Pulmonary artery endothelial cell (primary cell): ENCODE measurements at places on chromosomes 4 and X. TPM values are rescaled to one million over a fixed set of nuclear protein-coding genes. Genes with fewer than 3 reads are reported as not detected.

DNA sequence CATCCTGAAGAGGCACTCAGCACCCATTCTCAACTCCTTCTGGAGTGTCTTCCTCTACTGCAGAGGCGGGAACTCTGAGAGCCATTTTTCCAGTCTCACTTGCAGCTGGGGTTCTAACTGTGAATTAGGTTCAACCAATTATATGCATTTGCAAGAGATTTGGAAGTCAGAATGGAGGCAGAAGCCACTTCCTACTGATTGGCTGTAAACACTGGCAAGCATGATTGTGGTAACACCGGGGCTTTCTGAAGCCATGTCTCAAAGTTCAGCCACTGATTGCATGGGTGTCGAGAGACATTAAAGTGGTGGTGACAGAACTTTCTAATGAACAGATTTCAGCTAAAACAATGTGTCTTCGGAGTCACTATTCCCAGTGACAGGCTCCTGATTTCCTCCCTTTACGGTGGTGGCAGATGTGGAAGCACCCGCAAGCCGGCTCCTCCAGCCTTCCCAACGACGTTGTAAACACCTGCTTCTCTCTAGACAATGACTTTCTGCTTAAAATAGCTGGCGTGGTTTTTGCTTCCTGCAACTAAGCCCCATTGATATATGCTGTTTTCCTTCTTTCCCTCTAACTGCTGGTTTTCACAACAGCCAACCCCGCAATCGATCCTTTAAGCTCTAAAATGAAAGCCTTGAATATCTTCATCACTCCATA lies 92.0 kb downstream of the IRF2 start:
- DNase-seq, result no peak

MTTP gene
- total RNA-seq, result under 0.01 TPM in 1 of 2 replicates, not detected in the other

- DNase-seq, result no peak
Observed at GRCh38 chr4:86971355-86971683, 36.5 kb downstream of the AFF1 start.

- DNase-seq, result no peak
Observed at GRCh38 chr4:8850830-8851188, 20.8 kb downstream of the HMX1 start.

GRCh38 chr4:72375073-72375736 lies 193.8 kb downstream of the ADAMTS3 start:
- no peak for DNase-seq

- DNase-seq, result no peak
Observed at GRCh38 chrX:626745-627509, 3.7 kb upstream of the SHOX start.

DNA sequence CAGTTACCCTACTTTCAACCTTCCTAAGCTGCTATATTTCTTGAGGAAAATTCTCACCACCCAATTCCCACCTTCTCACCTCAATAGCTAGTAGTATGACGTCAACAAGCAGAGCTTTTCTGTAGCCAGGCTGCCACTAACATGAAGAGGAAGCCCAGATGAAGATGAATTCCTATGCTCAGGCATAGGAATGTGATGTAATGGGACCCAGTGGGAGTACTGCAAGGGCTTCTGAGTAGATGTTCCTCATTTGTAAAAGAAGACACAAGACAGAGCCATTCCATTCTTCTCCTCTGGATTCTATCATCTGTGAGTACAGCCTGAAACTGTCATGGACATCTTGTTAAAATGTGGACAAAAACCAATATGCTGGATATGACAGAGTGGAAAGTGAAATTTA lies 81.6 kb upstream of the KLF3 start:
- DNase-seq, result no peak

- no peak for DNase-seq
Observed at GRCh38 chr4:15262396-15262795, 165.4 kb upstream of the C1QTNF7 start.

RS1 gene
- total RNA-seq, result not detected in 2 replicates

GRCh38 chr4:83839615-83840014 lies 303.7 kb downstream of the GPAT3 start:
- DNase-seq, result no peak

GRCh38 chr4:147901916-147902315 lies 170.0 kb downstream of the ARHGAP10 start:
- no peak for DNase-seq

DNA sequence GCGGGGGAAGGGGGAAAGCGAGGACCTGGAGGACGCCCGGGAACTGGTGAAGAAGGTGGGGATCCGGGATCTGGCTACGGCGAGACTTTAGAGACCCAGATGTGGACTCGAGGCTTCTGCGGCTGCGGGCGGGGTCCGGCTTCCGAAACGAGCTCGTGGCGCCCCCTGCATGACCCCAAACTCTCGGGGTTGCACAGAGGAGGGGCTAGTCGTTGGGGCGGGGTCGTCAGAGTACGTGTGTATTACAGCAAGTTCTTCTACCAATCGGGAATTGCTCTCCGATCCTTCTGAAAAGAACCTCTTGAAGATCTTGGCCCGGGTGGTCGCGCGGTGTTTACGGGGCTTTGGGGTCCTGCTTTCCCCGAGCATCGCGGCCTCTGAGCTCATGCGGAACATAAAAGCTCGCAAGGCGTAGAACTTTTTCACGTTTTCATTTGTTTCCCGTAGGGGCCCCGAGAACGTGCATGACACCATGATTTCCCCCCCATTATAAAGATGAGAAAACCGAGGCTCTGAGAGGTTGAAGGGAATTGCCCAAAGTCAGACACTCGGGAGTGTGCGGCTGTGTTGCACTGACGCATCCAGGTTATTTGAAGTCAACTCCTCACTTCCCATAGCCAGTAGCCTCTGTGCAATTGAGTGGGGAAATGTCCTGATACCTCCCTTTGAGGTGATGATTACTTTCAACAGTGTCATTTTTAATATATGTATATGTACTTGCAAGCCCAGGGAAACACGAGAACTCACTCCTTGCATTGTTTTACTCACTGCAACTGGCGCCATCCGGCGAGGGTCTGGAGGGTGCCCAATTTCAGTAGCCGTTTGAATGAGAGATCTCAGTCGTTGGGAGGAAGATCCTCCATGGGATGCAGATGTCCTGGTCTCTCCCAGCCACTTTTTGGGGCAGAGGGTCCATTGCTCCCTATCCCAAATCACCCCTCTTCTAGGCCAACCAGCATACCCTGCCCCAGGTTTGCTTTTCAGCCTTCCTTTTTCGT lies at the start of gene BEND4:
BEND4 (minus strand) TSS at position 149 of the 998 bp plus-strand sequence. CDS start 512 bp downstream, outside the sequence.
- no peak for DNase-seq

GRCh38 chr4:25439918-25440477 lies 62.9 kb downstream of the ANAPC4 start:
- DNase-seq, result peak; percentile 50
